Foreskin keratinocyte (primary cell): ENCODE measurements at places on chromosomes 1 and 21. TPM values are rescaled to one million over a fixed set of nuclear protein-coding genes. Genes with fewer than 3 reads are reported as not detected.
A peak's percentile ranks its signal among the peaks of the same experiment; 100 is the strongest.

The LCE6A gene
- total RNA-seq: 0.18 TPM in 1 of 2 replicates, not detected in the other

DNA sequence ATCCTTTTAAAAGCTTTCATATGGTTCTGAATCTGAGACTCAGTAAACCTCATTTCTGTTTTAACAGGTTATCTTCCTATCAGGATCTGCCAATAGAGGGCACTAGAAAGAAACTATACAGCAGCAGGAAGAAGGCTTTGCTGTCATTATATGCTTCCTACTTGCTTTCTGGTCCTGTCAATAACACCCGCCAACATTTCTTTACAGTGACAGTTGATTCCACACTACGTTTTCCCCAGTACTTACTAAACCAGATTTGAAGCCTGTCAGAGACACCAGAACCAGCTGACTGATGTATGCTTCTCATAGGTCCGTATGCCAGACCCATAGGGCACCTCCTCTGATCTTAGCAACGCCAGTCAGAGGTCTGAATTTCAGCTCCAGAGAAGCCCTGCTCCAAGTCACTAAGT is 341.0 kb upstream of the NEGR1 start:
- DNase-seq: peak; percentile 15

GRCh38 chr1:22406722-22407495 is 44.7 kb upstream of the ZBTB40 start:
- DNase-seq: no peak

DNA sequence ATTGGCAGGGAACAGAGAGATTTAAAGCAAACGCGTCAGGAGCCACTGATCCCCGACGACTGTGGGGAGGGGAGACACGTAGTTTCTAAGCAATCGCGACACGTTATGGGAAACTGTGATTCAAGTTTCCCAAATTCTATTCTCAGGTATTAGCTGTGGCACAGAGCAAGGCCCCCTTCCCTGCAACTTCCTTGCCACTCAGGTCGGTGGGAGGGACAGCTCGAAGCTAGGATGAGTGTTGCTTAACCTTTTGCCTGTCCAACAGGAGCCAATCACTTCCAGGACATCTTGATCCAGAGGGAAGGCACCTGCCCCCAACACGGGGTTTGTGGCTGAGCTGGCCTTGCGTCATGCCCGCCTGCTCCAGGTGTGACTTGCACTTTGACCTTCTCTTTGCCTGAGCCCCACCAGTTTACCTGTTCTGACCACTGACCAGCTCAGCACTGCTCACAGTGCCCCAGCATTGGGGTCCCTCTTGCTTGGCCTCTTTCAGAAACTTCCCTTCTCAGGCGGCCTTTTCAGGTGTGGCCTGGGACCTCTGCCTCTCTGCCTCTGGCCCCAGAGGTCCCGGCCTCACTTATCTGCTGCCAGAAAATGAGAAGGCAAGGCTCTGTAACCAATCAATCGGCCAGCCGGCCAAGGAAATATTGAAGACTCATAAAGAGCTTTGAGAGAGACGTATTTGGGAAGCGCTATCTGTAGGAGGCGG is 24.6 kb downstream of the TEX35 start:
- no peak for DNase-seq

- DNase-seq: no peak
Measured at GRCh38 chr1:157403608-157404007, 148.7 kb downstream of the FCRL5 start.

DNA sequence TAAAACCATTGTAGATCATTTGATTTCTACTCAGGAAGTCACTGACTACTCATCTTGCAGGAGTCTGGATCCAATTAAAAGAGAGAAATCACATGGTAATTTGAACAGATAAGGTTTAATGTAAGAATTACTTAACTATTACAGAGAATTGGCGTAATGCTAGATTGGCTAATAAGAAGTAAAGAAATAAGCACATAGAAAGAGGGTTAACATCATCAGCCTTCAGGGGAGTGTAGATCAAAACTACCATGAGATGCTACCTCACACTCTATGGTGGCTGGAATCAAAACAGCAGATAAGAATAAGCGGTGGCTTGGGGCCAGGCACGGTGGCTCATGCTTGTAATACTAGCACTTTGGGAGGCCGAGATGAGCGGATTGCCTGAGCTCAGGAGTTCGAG is 11.7 kb downstream of the ST3GAL3 start:
- no peak for DNase-seq

GRCh38 chr1:225360119-225360518 is 67.7 kb downstream of the LBR start:
- DNase-seq: no peak

DNA sequence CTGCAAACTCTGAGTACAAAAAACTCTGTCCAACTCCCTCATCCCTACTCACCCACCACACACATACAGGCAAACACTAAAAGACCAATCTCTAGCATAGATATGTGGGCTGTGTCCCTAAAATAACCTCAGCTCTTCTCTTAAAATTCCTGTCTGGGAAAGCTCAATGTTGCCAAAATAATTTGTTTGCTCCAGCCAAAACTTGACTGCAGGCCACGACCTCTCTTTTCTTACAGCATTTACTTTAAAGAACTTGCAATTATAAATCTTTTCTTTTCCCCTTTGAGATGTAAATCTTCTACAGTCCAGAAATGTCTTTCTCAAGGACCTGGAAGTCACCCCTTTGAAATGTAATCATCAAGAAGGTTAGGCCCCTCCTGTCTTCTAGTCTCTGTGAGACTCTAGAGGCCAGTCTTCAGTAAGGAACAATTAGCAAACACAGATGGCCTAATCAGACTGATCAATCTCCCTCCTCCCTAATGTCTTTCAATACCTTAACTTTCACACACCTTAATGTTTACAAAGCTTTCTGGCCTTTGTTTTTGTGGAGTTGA is 483.6 kb upstream of the RGS18 start:
- DNase-seq: no peak

DNA sequence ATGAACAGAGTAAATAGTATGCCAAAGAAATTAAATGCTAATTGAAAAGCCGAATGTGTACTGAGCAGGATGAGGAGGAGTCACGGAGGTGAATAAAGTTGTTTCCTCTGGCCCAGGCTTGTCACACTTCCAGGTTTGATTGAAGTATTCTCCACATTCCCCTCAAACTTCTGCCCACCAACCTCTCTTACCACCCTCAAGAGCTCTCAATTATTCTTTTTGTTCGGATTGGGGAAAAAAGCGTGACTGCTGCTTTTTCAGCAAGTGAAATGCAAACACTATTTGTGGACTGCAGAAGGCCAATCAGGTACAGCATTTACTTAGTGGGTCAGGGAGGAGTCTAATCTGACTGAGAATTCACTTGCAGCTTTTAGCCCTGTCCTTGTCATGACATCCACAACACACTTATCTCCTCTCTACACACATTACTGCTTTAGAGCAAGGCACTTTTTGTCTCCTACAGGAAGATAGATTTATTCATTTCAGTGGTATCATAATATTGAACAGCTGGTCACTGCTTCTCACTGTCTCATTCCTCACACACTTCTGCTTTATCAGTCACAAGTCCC is 375.6 kb upstream of the PRMT6 start:
- no peak for DNase-seq
